Gastrocnemius medialis (tissue), 4 donors: ENCODE measurements at places on chromosomes 2 and 18. TPM values are rescaled to one million over a fixed set of nuclear protein-coding genes. Genes with fewer than 3 reads are reported as not detected.

The GPR35 gene
- total RNA-seq = 0.92 TPM

The LIMS4 gene
- 2.9 TPM for total RNA-seq

The LRRFIP1 gene
- total RNA-seq = 74.1 TPM

The CNDP1 gene
- not detected for total RNA-seq

The MAP4K4 gene
- 85.5 TPM for total RNA-seq

The EVA1A gene
- 2.4 TPM for total RNA-seq

The IL37 gene
- total RNA-seq = not detected

The MDH1B gene
- total RNA-seq = 0.61 TPM

The CEBPZ gene
- 49.9 TPM for total RNA-seq

The CREG2 gene
- total RNA-seq = not detected

The PTPRN gene
- not detected for total RNA-seq

The LRRTM1 gene
- not detected for total RNA-seq

The C2orf80 gene
- not detected for total RNA-seq

The KIF3C gene
- total RNA-seq = 2.9 TPM

The EFHD1 gene
- 29.0 TPM for total RNA-seq

The SERPINB11 gene
- total RNA-seq = not detected

The MFF gene
- 131 TPM for total RNA-seq

The MYO5B gene
- total RNA-seq = 0.60 TPM

The MOGAT1 gene
- not detected for total RNA-seq

The CNDP2 gene
- 29.5 TPM for total RNA-seq

- H3K4me3 ChIP-seq = no peak overlapping the region
- no peak for DNase-seq
- H3K27ac ChIP-seq = no peak overlapping the region
- H3K4me1 ChIP-seq = no peaks in the 10 kb centered on the region
Measured at GRCh38 chr2:210955591-210955990, 399.2 kb downstream of the CPS1 start.

GRCh38 chr2:7780321-7780720 lies 863.1 kb downstream of the RNF144A start:
- DNase-seq = no peak
- H3K36me3 ChIP-seq = no peaks in the 10 kb centered on the region
- H3K4me1 ChIP-seq = no peaks in the 10 kb centered on the region
- H3K4me3 ChIP-seq = no peak overlapping the region

DNA sequence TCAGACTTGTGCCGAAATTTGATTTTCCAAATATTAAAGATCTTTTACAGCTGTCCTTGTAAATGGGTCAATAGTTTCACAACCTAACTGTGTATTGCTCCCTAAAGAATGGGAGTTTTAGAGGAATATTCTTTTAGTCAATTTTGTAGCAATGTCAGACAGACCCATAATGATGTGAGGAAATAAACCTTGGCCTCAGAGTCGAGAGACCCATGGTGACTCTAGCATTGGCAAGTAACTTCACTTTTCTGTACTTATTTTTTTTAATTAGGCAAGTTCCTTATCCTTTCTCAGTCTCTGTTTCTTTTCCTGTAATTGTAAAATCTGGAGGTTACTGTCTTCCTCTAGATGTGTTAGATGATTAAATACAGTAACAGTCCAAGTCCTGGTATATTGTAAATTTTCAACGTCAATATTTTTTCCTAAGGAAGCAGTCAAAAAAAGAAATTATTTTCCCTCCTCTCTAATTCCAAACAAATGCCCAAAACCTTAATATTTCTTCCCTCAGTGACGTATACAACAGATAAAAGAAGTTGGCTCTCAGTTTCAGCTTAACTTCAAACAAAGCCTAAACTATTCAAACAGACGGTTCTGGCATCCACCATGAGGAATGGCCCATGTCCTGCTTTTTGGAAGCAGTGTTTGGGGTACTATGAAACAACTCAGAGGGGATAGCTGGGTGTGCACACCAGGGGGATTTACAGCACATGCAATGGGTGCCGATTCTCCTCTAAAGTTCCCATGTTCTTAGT lies 466.7 kb downstream of the TNS1 start:
- H3K4me1 ChIP-seq = no peaks in the 10 kb centered on the region
- no peak for DNase-seq
- no peak overlapping the region for H3K4me3 ChIP-seq
- no peaks in the 10 kb centered on the region for H3K27me3 ChIP-seq
- no peak overlapping the region for H3K27ac ChIP-seq

GRCh38 chr2:233976690-233977294 lies 59.6 kb downstream of the TRPM8 start:
- H3K27me3 ChIP-seq = no peaks in the 10 kb centered on the region
- H3K36me3 ChIP-seq = no peaks in the 10 kb centered on the region
- H3K27ac ChIP-seq = no peak overlapping the region
- no peak for DNase-seq

DNA sequence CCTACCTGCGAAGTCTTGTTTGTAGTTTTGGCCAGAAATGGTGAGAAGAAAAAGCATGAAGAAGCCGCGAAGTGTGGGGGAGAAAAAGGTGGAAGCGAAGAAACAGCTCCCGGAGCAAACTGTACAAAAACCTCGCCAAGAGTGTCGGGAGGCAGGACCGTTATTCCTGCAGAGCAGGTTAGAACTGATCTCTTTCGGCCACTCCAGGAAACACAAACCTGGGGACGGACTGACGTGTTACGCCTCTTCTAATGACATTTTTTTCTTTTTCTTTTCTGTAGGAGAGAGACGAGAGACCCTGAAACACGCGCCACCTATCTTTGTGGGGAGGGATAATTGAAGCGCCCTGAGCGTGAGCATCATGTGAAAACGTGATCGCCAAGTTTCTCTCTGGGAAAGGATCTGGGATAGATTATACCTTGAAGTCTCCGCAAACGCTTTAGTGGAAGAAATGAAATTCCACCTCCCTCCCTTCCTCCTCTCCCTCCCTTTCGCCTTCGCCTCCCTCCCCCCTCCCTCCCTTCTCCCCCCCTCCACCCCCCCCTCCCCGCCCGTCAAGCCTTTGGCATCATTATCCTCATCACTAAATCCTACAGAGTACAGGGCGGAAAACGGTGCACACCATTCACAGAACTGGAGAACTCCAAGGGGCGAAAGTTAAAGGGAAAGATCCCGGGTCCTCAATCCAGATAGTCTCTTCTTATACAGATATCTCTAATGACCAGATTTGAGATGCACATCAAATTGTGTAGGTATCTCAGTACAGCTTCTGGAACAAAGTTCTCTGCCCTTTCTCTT lies at the start of gene ZEB2:
TSS of gene ZEB2 (minus strand) at position 186 of the 798 bp plus-strand sequence. CDS start 2,769 bp downstream, outside the sequence.
- peaks cover 29% of the 10 kb centered on the region for H3K4me1 ChIP-seq
- peak within 1 kb of the TSS; percentile 77 for H3K4me3 ChIP-seq

- H3K27me3 ChIP-seq = no peaks in the 10 kb centered on the region
- no peak overlapping the region for H3K4me3 ChIP-seq
- DNase-seq = no peak
- H3K4me1 ChIP-seq = no peaks in the 10 kb centered on the region
- H3K36me3 ChIP-seq = no peaks in the 10 kb centered on the region
- H3K27ac ChIP-seq = no peak overlapping the region
Measured at GRCh38 chr2:122182616-122183355, 427.3 kb downstream of the TSN start.

DNA sequence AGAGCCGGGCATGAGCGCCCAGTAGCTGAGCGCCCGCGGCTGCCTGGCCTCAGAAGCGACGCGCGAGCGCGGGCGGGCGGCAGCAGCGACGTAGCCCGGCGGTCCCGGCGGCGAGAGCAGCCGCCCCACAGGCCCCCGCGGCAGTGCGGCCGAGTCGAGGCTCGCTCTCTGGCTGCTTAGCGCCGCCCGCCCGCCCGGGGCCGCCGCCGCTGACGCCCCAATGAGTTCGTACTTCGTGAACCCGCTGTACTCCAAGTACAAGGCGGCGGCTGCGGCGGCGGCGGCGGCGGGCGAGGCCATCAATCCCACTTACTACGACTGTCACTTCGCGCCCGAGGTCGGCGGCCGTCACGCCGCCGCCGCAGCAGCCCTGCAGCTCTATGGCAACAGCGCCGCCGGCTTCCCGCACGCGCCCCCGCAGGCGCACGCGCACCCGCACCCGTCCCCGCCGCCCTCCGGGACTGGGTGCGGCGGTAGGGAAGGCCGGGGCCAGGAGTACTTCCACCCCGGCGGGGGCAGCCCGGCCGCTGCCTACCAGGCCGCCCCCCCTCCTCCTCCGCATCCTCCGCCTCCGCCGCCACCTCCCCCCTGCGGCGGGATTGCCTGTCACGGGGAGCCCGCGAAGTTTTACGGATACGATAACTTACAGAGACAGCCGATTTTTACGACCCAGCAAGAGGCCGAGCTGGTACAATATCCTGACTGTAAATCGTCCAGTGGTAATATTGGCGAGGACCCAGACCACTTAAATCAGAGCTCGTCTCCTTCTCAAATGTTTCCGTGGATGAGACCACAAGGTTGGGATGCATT lies 847 bp downstream of the HOXD8 start:
- peaks cover 12% of the 10 kb centered on the region for H3K4me1 ChIP-seq
- peaks cover 30% of the 10 kb centered on the region for H3K27me3 ChIP-seq
- DNase-seq = no peak
- peak overlapping the region; percentile 60 for H3K4me3 ChIP-seq
- H3K36me3 ChIP-seq = no peaks in the 10 kb centered on the region

DNA sequence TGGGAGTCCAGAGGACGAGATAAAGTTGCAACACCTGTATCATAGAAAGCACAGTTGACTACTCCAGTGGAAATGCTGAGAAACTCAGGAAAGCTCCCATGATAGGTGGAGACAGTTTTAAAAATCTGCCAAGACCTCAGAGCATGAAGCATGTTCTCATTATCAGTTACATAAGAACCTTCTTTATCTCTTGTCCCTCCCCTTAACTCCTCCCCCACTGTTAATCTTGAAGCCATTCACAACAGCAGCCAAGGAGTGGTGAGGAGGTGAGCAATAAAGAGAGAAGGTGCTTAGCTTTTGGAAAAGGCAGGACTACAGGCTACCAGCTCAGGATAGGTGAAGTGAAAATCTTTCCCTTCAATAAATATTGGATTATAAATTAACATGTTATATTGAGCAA lies 657.9 kb downstream of the NYAP2 start:
- no peaks in the 10 kb centered on the region for H3K36me3 ChIP-seq
- no peaks in the 10 kb centered on the region for H3K4me1 ChIP-seq
- no peak overlapping the region for H3K27ac ChIP-seq
- no peaks in the 10 kb centered on the region for H3K27me3 ChIP-seq
- no peak overlapping the region for H3K4me3 ChIP-seq

DNA sequence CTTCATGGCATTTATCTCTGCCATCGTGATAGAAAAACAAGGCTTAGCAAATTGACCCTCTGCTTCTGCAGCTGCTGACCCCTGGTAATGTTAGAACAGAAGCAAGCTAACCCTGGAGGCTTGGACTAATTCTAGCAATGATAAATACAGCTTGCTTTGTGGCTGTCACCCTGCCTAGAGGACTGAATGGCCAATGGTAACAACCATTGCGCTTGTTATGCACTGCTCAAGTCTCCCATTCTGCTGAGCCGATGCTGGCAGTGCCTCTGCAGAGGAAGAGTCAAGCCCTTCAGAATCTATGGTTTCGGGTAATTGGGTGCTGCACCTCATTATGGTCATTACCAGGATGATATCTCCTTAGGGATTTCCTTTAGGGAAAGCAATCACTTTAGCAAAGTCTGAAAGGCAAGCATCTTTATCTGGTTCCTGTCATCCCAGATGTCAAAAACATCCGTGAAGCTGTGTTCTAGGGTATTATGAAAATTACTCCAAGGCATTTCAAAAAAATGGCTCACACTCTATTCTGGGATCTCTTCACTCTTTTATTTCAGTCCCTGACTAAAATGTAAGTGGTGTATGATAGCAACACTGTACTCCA lies 186.8 kb upstream of the DLGAP1 start:
- no peaks in the 10 kb centered on the region for H3K27me3 ChIP-seq
- H3K4me3 ChIP-seq = no peak overlapping the region
- no peak for DNase-seq
- no peaks in the 10 kb centered on the region for H3K36me3 ChIP-seq

GRCh38 chr2:75390169-75390568 lies 170.6 kb downstream of the EVA1A start:
- DNase-seq = no peak
- H3K27me3 ChIP-seq = no peaks in the 10 kb centered on the region
- no peak overlapping the region for H3K27ac ChIP-seq
- no peak overlapping the region for H3K4me3 ChIP-seq
- H3K4me1 ChIP-seq = no peaks in the 10 kb centered on the region
- H3K36me3 ChIP-seq = no peaks in the 10 kb centered on the region

- H3K27me3 ChIP-seq = no peaks in the 10 kb centered on the region
- no peak overlapping the region for H3K4me3 ChIP-seq
- DNase-seq = no peak
- H3K27ac ChIP-seq = no peak overlapping the region
- H3K4me1 ChIP-seq = no peaks in the 10 kb centered on the region
Measured at GRCh38 chr2:231589656-231590055, 3.0 kb upstream of the TEX44 start.

DNA sequence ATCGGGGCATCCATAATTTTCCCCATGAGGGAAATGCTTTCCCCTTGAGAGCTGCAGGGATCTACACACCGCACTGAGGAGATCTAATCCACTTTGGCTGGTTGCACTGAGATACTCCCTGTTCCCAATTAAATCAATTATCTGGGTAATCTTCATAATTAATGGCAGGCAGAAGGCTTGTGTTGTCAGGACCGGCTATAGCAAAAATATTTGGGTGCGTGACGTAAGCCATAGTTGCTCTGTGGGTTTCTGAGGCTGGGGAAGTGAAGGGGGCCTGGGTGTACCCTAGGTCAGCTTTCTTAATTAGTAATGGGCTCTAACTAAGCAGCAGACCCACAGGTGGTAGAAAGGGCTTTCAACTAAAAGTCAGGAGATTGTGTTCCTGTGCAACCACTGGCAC lies 62.8 kb upstream of the UPP2 start:
- H3K4me3 ChIP-seq = no peak overlapping the region
- H3K4me1 ChIP-seq = peaks cover 6% of the 10 kb centered on the region
- H3K36me3 ChIP-seq = no peaks in the 10 kb centered on the region
- no peak for DNase-seq
- no peaks in the 10 kb centered on the region for H3K27me3 ChIP-seq

GRCh38 chr2:96505231-96505889 lies at the start of gene NEURL3:
Gene NEURL3 (minus strand): TSS chr2:96505357. CDS start chr2:96505286, 71 bp downstream.
- DNase-seq = no peak
- H3K36me3 ChIP-seq = no peaks in the 10 kb centered on the region
- peaks cover 11% of the 10 kb centered on the region for H3K27me3 ChIP-seq
- peaks cover 31% of the 10 kb centered on the region for H3K4me1 ChIP-seq
- H3K4me3 ChIP-seq = no peak within 1 kb of the TSS

GRCh38 chr2:10035053-10035422 lies 8.3 kb upstream of the KLF11 start:
- H3K36me3 ChIP-seq = no peaks in the 10 kb centered on the region
- peak overlapping the region; percentile 86 for H3K27ac ChIP-seq
- no peak overlapping the region for H3K4me3 ChIP-seq
- DNase-seq = no peak
- H3K4me1 ChIP-seq = peaks cover 32% of the 10 kb centered on the region

- H3K27me3 ChIP-seq = no peaks in the 10 kb centered on the region
- no peaks in the 10 kb centered on the region for H3K4me1 ChIP-seq
- no peaks in the 10 kb centered on the region for H3K36me3 ChIP-seq
- H3K4me3 ChIP-seq = no peak overlapping the region
- H3K27ac ChIP-seq = no peak overlapping the region
Measured at GRCh38 chr2:174158003-174158402, 90.3 kb downstream of the OLA1 start.

- peaks cover 11% of the 10 kb centered on the region for H3K4me1 ChIP-seq
- H3K36me3 ChIP-seq = no peaks in the 10 kb centered on the region
- no peak for DNase-seq
- no peak overlapping the region for H3K4me3 ChIP-seq
- H3K27ac ChIP-seq = no peak overlapping the region
Measured at GRCh38 chr2:37774976-37775907, 103.8 kb upstream of the CDC42EP3 start.

- no peak overlapping the region for H3K4me3 ChIP-seq
- no peaks in the 10 kb centered on the region for H3K4me1 ChIP-seq
- no peaks in the 10 kb centered on the region for H3K27me3 ChIP-seq
- H3K36me3 ChIP-seq = no peaks in the 10 kb centered on the region
- no peak overlapping the region for H3K27ac ChIP-seq
Measured at GRCh38 chr18:28792404-28793086, 615.6 kb upstream of the CDH2 start.
